ENCODE measurements at places on chromosomes 6 and 20.

- no peak overlapping the region for H3K4me3 ChIP-seq
- DNase-seq: no peak
- no peaks in the 10 kb centered on the region for H3K27me3 ChIP-seq
- no peak overlapping the region for H3K27ac ChIP-seq
- H3K36me3 ChIP-seq: no peaks in the 10 kb centered on the region
Observed at GRCh38 chr6:80276861-80277260, 170.4 kb downstream of the BCKDHB start.

- H3K4me3 ChIP-seq: no peak overlapping the region
- peaks cover 6% of the 10 kb centered on the region for H3K27me3 ChIP-seq
- no peak overlapping the region for H3K27ac ChIP-seq
- no peaks in the 10 kb centered on the region for H3K36me3 ChIP-seq
Observed at GRCh38 chr6:24122139-24122538, 3.9 kb upstream of the NRSN1 start.

DNA sequence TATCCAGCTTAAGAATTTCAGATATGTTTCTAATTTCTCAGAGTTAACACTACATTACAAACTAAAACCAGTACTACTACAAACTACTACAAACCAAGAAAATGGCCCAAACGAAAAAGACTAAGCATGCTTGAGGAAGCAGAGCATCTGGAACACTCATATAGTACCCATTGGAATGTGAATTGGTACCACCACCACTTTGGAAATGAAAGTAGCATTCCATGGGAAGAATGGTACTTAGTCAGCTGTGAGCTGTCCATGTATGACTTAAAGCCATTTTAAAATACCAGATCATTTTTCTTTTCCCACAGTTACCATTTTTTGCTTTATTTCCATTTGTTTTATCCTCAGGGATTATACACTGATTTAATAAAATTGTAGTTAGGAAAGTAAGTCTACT is 30.5 kb downstream of the FBXO9 start:
- no peak overlapping the region for H3K27ac ChIP-seq
- H3K27me3 ChIP-seq: no peaks in the 10 kb centered on the region
- H3K4me3 ChIP-seq: no peak overlapping the region
- no peak for DNase-seq

- H3K4me3 ChIP-seq: no peak overlapping the region
- no peaks in the 10 kb centered on the region for H3K36me3 ChIP-seq
- no peak overlapping the region for H3K27ac ChIP-seq
- DNase-seq: no peak
- no peaks in the 10 kb centered on the region for H3K27me3 ChIP-seq
Observed at GRCh38 chr6:84390851-84391250, 163.4 kb upstream of the CEP162 start.

DNA sequence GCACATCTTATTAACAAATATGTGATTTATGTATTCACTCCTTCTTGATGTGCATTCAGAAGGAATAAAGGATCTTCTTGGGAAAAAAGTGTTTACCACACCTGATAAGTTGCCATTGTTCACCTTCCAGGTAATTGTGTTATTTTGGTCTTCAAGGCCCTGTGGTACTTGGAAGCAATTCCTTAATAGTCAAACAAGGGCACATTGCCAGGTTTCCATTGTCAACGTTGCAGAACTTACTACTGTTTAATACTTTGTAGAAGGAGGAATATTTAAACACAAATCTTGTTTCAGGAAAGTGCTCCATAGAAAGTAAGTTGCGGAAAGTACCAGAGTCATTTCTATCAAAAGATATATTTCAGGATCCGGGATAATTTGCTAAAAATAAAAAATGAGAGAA is 129.5 kb upstream of the SGK1 start:
- peaks cover 16% of the 10 kb centered on the region for H3K4me1 ChIP-seq
- H3K36me3 ChIP-seq: no peaks in the 10 kb centered on the region
- DNase-seq: no peak
- no peak overlapping the region for H3K27ac ChIP-seq

DNA sequence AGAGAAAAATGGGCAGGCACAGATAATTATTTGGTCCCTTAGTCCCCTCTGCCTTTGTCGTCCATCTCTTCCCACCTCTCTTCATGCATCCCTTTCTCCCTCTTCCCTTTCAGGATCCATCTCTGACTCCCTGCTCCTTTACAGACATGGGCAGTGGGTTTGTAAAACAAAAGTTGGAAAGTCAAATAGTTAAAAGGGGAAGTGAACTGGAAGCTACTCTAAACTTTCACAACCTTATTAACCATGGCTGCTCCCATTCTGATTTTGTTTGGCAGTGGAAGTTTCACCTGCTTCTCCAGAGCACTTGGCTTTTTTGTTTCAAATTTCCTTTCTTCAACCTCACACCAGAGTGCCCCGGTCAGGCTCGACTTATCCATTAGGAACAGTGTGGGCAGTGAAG is 1.2 kb downstream of the HLA-DQA2 start:
- no peaks in the 10 kb centered on the region for H3K36me3 ChIP-seq
- peaks cover 8% of the 10 kb centered on the region for H3K4me1 ChIP-seq
- no peak for DNase-seq
- no peak overlapping the region for H3K4me3 ChIP-seq

DNA sequence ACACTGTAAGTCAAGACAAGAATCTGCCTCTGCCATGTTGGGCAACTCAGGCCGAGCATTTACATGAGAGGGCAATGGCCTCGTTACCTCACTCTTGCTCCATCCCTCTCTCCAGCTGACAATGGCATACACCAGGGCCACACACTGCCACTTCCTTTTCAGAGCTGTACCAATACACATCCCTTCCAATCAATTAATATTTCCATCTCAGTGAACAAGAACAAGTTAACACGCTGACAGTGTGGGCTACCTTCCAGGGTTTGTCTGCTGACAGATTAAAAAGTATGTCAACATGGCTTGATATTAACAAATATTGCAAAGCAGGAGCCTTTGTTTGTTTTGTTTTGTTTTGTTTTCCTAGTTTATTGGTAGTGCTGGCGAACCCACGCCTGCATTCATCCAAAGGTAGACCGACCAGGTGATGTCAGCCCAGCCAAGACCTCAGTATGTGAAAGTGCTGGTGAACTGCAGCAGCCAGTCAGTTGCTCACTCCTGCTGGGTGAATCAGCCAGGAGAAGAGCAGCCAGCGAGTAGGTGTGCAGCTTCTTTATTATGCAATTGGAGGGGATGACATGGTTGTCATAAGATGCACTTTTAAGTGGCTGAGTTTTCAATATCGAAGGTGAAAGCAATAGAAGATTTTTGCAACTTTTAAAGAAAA is 487.3 kb upstream of the JARID2 start:
- no peak overlapping the region for H3K4me3 ChIP-seq
- DNase-seq: no peak
- H3K27me3 ChIP-seq: no peaks in the 10 kb centered on the region
- H3K4me1 ChIP-seq: peaks cover 38% of the 10 kb centered on the region
- H3K36me3 ChIP-seq: no peaks in the 10 kb centered on the region
- no peak overlapping the region for H3K27ac ChIP-seq

DNA sequence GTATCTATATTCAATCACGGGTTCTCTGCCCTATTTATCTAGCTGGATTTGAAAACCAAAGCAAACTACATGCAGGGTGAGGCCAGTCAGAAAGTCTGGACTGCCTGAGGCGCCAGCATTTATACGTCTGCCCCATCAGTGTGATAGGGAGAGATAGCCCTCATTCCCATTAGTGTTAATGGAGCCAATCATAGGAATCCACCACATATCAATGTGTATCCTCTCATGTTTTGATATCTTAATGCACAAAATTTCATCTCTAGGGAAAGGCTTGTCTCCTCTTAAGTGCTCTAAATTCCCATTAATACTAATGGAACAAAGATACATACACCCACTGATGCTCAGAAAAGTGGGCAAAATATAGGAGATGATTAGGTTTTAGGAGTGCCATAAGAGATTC is 376.2 kb downstream of the BTBD3 start:
- no peaks in the 10 kb centered on the region for H3K4me1 ChIP-seq
- H3K27ac ChIP-seq: no peak overlapping the region
- no peaks in the 10 kb centered on the region for H3K27me3 ChIP-seq
- no peak for DNase-seq
- no peak overlapping the region for H3K4me3 ChIP-seq

DNA sequence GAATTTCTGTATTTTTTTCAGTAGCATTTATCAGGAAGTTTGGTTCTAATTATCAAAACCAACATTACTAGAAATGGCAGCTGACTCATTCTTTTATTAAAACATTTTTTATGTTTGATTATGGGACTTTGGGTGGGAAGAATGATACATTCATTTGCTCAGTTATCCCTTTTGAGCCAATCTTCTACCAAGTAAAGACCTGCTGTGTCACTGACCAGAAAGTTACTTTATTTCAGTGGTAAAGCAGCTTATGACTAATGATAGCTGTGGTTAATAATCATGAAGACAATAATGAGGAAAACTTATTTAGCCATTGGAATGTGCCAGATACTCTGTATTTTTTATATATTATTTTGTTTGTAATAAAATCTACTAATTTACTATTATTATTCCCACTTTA is 142.3 kb downstream of the FARS2 start:
- H3K4me1 ChIP-seq: peaks cover 9% of the 10 kb centered on the region
- H3K4me3 ChIP-seq: no peak overlapping the region
- H3K36me3 ChIP-seq: no peaks in the 10 kb centered on the region
- no peak for DNase-seq

GRCh38 chr6:45896783-45897441 is 118.7 kb downstream of the CLIC5 start:
- no peak overlapping the region for H3K27ac ChIP-seq
- H3K36me3 ChIP-seq: no peaks in the 10 kb centered on the region
- no peaks in the 10 kb centered on the region for H3K27me3 ChIP-seq
- H3K4me1 ChIP-seq: peaks cover 17% of the 10 kb centered on the region
- no peak overlapping the region for H3K4me3 ChIP-seq

GRCh38 chr6:82260997-82261732 is 13.6 kb upstream of the IBTK start:
- peaks cover 6% of the 10 kb centered on the region for H3K27me3 ChIP-seq
- no peak overlapping the region for H3K4me3 ChIP-seq

- H3K4me1 ChIP-seq: peaks cover 38% of the 10 kb centered on the region
- H3K27ac ChIP-seq: peak overlapping the region; percentile 73
- no peak overlapping the region for H3K4me3 ChIP-seq
Observed at GRCh38 chr6:125904871-125905270, 51.7 kb upstream of the HINT3 start.

GRCh38 chr6:80643881-80644280 is 537.4 kb downstream of the BCKDHB start:
- H3K27me3 ChIP-seq: no peaks in the 10 kb centered on the region
- H3K27ac ChIP-seq: no peak overlapping the region
- DNase-seq: no peak
- H3K4me3 ChIP-seq: no peak overlapping the region

GRCh38 chr6:52310932-52311331 is 26.4 kb upstream of the MCM3 start:
- no peak for DNase-seq
- H3K4me1 ChIP-seq: peaks cover 24% of the 10 kb centered on the region
- H3K27me3 ChIP-seq: no peaks in the 10 kb centered on the region
- H3K27ac ChIP-seq: no peak overlapping the region

GRCh38 chr6:11869672-11870340 is 91.2 kb upstream of the ADTRP start:
- H3K4me1 ChIP-seq: no peaks in the 10 kb centered on the region
- H3K27ac ChIP-seq: no peak overlapping the region
- no peaks in the 10 kb centered on the region for H3K36me3 ChIP-seq
- H3K4me3 ChIP-seq: no peak overlapping the region

DNA sequence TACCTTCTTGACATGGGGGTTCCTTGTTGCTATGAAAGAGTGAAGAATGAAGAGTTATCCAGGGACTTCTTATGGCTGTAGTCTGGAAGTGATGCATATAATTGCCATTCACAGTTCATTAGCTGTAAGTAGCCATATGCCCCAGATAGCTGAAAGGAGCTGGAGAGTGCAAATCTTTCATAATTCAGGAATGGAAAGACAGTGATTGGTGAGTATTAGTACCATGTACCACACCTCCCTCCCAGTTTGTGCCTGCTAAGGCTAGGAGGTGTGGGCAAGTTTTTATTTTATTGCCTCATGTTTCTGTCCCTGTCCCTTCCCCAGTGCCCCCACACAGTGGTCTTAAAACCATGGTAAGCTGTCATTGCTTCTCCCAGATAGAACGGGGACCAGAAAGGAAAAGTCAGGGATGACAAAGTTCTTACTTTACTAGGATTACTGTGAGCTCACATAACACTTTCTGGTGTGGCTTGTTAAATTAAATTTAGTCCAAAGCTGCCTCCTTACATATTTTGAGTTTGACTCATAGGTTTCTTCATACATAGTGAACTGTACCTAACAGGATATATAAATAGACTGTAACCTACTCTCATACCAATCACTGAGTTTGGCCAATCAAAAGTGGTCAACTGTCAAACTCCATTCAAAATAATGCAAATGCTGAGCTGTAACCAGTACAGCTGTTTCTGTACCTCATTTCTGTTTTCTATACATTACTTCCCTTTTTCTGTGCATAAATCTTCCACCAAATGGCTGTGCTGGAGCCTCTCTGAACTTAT is 119.4 kb downstream of the RFPL4B start:
- H3K4me3 ChIP-seq: no peak overlapping the region
- H3K27ac ChIP-seq: no peak overlapping the region
- no peaks in the 10 kb centered on the region for H3K27me3 ChIP-seq
- H3K4me1 ChIP-seq: no peaks in the 10 kb centered on the region
- DNase-seq: no peak

- H3K4me3 ChIP-seq: no peak overlapping the region
- no peaks in the 10 kb centered on the region for H3K4me1 ChIP-seq
- DNase-seq: no peak
- no peaks in the 10 kb centered on the region for H3K27me3 ChIP-seq
- no peak overlapping the region for H3K27ac ChIP-seq
- no peaks in the 10 kb centered on the region for H3K36me3 ChIP-seq
Observed at GRCh38 chr6:4313044-4313686, 177.8 kb upstream of the ECI2 start.

DNA sequence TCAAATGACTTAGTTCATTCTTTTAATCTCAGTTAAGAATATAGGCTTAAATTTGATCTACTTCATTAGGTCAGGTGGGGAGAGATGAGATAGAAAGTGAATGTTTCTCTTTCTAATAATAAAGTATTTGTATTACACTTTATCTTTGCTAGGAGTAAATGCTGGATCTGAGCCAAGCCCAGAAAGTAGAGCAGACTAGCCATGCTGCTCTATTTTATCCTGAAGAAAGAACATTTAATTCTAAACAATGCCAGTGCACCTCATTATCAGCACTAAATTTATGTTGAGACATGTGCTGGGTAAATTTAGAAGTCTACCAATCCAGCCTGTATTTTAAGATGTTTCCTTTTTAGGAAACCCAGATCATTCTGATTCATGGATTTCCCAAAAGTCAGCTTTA is 43.5 kb downstream of the AKIRIN2 start:
- no peak overlapping the region for H3K4me3 ChIP-seq
- H3K4me1 ChIP-seq: peaks cover 27% of the 10 kb centered on the region
- DNase-seq: no peak
- H3K36me3 ChIP-seq: peaks cover 62% of the 10 kb centered on the region
- H3K27ac ChIP-seq: no peak overlapping the region

- DNase-seq: no peak
- no peak overlapping the region for H3K4me3 ChIP-seq
- no peaks in the 10 kb centered on the region for H3K27me3 ChIP-seq
- no peak overlapping the region for H3K27ac ChIP-seq
Observed at GRCh38 chr6:74768120-74768519, 437.7 kb downstream of the COL12A1 start.

All from activated T-helper 2 cell treated with anti-CD3 and anti-CD28 coated beads, Interferon-gamma antibody, Interleukin-2, Interleukin-4, amounts not matched to agents 10 μg/mL and 5 μg/mL and 100 μg/mL, durations not matched to agents 14 hours and 24 hours and 36 hours (primary cell).